ENCODE measurements at places on chromosomes 3 and 15.

DNA sequence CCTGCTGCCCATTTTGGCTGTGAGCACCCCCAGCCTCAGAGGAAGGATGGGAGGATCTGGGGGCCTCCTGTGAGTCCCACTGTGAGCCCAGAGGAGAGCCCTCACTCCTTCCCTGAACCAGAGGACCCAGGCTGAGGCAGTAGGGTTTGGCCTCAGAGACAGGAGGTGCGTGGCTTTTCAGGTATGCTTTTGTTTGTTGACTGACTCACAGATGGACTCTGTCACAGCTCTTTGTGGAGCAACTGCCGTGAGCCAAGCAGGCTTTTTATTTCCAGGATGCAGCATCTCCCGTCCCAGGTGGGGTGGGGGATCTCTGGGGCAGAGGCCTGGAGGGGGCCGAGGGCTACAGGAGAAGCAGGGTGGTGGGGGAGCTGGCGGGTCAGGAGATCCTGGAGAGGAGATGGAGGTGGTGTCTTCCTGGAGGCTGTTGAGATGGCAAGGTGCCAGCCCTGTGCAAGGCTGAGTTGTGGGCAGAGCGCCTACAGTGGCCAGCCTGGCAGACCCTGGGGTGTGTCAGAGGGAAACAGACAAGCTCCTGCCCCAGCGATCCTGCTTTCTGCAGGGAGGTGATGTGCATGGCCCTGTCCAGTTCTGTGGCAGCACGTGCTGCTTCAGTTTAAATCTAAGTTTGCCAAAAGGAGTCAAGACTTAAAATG is 24.0 kb downstream of the PLXNA1 start:
- no peak for DNase-seq

GRCh38 chr15:87863152-87863551 is 393.4 kb downstream of the NTRK3 start:
- DNase-seq: no peak

DNA sequence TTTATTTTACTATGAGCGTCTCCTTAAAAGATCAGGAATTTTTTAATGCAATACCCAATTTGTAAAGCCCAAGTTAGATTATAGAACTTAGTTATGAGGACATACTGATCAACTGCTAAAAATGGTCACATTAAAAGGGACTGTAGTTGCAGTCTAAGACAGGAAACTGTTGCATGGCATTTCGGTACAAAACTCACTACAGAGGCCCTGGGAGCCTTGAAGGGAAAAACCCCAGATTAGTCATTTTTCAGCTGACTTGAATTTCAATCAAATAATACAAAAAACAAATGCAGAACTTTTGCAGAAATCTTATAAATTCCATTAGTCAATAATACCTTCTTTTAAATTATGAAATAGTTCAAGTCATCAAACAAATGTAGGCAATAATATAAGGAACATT is 6.9 kb upstream of the PTX3 start:
- DNase-seq: no peak

GRCh38 chr15:100041127-100041828 is 300.5 kb downstream of the ADAMTS17 start:
- DNase-seq: no peak

DNA sequence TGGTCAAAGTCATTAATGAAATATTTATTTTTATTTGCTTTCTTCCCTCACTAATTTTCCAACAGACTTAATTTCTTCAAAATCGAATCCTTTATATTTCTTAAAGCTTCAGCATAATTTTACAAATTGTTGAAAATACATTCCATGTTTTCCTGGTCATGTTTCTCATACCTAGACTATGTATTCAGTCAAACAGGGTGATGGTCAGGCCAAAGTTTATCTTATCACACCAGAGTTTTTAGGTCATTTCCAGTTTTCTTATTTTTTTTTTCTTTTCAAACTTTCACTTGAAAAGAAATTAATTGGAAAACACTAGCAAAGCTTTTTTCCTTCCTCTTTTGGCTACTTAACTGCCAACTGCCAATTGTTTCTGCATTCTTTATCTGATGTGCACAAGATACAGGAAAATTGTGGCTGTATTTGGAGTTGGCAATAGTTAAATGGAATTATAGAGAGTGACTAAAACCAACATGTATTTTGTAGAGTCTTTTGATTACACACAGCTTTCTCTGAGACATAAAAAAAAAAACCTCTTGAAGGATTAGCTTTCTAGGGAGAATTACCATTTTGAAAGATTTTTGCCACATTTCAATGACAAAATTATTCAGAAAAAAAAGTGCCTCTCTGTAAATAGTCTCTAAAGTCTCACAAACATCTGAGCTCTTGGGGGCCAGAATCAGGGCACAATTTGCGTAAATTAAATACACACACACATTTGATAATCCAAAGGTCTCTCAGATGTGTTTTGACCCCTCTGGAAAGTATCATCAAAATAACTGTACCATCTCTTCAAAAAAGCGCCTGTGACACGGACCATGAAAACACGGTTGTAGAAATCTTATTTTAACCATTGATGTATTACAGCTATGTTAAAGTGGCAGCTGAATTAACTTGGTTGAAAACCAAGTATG is 603.2 kb upstream of the KCNMB2 start:
- no peak for DNase-seq

DNA sequence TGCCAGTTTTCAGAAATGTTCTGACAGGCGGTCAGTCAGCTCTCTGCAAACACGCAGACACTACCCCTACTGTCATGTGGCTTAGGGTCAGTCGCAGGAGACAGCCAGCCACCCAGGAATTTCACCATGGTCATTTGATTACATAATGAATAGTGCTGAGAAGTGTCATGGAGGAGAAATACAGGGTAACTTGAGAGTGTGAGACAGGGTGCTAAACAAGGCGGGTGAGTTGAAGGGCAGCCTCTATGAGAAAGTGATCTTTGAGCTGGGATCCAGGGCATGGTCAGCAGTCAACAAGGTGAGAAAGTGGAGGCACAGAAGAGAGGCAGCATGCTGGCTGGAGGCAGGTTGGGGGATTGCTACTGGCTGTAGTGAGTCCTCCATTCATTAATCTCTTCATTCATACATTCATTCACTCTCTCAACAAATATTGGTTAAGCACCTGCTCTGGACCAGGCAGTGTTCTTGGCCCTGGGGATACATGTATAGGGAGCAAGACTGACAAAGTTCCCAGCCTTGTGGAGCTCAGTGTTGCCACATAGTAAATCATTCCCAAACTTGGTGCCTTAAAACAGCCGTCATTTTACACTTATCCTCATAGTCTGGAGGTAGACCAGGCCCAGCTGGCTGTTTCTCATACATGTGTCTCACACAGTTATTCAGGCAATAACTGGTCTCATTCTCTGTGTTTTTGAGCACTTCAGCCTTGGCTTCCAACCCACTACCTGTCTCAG is 14.8 kb downstream of the PXYLP1 start:
- no peak for DNase-seq

DNA sequence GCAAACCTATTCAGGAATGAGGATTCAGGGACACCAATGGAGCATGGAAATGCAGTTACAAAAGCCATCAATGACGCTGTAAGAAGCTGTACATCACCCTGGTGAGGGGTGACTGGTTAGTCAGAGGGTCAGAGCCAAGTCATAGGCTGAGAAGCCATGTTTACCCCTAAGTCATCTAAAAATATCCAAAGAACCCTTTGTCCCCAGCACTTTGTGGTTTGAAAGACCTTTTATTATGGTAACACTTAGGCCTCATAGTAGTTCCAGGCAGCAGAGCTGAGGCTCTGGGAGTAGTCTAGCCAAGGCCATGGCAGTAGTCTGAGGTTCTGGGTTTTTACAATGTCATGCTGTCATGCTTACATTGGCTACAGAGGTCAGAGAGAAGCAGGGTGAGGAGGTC is 131.2 kb downstream of the CTNNB1 start:
- DNase-seq: no peak

- DNase-seq: no peak
Observed at GRCh38 chr15:72365844-72366243, 10.0 kb downstream of the HEXA start.

DNA sequence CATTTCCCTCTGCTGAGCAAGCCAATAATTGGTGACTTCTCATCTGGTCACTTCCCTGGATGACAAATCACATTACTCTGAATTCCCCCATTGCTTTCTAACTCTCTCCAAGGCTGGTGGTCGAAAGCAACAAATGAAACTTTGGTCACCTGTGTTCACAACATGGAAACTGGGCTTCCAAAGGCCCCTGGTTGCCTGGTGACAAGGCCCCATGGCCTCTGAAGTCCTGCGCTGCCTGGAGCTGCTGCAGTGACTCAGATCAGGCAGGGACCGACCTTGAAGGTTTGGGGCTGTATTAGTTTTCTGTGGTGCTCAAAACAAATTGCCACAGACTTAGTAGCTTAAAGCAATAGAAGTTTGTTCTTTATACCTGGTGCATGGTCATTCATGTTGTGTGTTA is 345.3 kb downstream of the WDR72 start:
- DNase-seq: no peak

- DNase-seq: no peak
Observed at GRCh38 chr3:169813757-169814517, 1.2 kb upstream of the LRRC34 start.

GRCh38 chr15:42152196-42152920 is 4.1 kb downstream of the PLA2G4F start:
- peak; percentile 73 for DNase-seq

DNA sequence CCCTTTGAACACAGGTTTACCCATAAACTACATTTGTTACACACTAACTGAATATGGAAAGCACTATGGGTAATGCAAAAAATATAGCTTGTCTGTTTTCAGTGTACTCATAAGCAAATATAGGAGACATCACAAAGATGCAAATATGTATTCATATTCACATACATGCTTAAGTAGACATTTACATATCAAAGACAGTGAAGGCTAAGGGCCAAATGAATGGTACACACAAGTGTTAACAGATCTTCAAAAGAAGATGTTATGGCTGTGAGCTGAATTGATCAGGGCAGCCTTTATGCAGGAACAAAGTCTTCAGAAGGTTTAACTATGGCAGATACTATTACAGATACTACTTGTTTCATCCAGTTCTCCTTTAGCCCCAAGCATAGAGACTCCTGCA is 384.1 kb downstream of the FHIT start:
- no peak for DNase-seq

DNA sequence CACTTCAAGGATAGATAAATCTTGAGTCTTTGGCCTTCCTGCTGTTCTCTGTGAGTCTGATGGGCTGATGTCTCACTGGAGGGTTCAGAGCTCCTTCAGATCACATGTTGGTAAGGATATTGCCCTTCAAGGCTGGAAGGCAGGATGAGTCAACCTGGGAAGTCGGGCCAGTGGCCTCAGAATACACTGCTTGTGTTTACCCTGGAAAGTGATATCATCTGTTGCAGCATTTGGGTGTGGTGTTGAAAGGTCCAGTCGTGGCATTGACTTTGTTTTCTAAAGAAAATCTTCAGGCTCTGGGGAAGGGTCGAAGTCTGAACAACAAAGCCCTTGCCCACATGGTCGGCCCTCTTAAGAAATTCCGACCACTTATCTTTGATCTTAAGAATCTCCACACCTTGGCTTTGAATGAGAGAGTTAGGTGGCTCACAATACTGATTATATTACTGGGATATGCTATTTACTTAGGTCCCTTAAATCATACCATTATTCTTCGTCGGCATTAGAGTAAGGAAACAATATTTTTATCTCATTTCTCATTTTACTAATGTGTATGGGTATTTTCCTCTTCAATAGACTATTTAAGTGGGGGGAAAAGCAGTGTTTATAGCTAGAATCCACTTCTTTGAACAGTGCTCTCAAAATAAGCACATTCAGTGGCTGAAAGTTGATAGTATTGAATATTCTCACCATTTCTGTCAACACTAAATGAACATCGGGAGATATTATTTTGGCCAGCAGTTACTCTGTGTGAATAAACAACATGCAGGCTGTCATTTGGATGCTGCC is 303.9 kb upstream of the RASGRP1 start:
- no peak for DNase-seq

DNA sequence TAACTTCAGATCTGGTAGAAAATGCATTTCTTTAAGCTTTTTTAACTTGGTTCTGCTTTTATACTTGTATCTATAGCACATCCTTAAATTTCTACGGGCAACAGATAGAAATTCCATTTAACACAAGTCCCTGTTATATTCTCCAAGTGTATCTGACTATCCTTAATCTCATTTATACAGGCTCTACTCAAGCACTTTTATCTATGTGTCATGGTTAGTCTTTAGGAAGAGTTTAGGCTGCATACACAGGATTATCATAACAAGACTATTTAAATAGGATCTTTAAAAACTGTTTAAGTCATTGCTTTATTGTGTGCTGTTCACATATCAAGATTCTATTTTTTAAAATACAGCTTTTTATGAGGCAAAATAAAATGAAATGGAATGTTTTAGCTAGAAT is 52.7 kb downstream of the SETD5 start:
- no peak for DNase-seq

- no peak for DNase-seq
Observed at GRCh38 chr3:95468331-95468730, 1346.1 kb upstream of the EPHA6 start.

GRCh38 chr3:193165431-193166120 is 75.4 kb upstream of the PLAAT1 start:
- DNase-seq: no peak

GRCh38 chr3:111692593-111693552 is 97.7 kb upstream of the ZBED2 start:
- DNase-seq: no peak

GRCh38 chr3:126746395-126747177 is 42.5 kb downstream of the CHCHD6 start:
- DNase-seq: no peak

GRCh38 chr3:18113417-18113816 is 311.7 kb downstream of the SATB1 start:
- DNase-seq: no peak

DNA sequence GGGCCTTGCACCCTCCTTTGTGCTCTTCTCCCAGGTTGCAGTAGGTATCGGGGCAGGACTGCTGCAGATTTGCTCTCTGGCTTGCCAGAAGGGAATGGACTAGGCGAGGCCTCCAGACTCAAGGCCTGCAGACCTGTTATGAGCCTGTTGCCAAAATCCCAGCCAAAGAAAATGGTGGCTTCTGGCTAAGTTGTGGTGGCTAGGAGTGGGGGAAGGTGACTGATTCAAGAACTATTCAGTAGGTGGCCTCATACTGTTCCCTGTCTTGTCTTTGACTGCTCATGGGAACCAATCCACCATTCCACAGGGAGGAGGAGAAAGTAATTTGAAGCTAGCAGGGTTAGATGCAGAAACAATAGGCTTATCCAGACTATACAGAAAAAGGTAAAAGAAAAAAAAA is 380.4 kb upstream of the PROK2 start:
- DNase-seq: no peak

DNA sequence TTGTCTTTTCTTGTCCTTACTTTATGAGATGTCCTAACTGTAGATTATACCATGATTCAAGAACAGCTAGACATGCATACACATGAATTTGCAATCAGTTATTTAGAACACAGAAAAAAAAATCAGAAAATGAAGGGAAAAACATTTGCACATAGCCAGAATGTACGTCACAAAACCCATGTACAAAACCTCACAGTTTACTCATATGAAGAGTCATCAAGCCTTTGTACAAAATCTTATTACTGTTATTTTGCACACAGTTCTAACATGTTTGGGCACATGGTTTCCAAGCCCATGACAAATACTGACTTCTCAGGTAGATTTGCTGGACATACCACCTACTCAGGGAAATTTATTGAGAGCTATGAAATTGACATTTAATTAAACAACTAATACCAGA is 48.2 kb downstream of the MAP3K13 start:
- no peak for DNase-seq
